ENCODE measurements at places on chromosomes 5 and 9.

- no peak for DNase-seq
Observed at GRCh38 chr5:142508591-142508990, 177.3 kb downstream of the FGF1 start.

- DNase-seq: no peak
Observed at GRCh38 chr9:653421-653820, 188.1 kb upstream of the DMRT1 start.

GRCh38 chr9:82808478-82808877 lies 254.5 kb downstream of the RASEF start:
- DNase-seq: no peak

DNA sequence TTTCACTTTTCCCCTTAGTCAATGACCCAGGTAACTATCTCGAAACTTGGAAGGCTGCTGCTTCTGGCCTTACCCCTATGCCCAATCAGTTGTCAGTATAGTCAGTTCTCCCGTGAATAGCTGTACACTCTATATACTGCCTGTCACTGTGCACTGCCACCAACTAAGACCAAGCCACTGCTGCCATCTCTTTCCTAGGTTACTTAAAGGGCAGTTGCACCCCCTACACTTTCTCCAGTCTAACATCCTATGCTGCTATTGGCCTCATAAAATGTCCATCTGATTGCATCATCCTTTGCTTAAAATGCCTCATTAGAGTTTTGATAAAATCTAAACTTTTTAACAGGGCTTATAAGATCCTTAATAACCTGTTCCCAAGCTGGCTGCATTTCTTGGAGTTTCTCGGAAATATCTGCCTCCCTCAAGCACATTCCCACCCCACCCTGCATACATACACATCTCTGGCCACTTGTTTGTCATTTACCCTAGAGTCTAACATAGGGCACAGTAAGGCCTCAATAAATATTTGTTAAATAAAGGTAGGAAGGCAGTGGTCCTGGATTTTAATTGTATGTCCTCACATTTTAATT lies 32.8 kb upstream of the TNFAIP8 start:
- DNase-seq: no peak

DNA sequence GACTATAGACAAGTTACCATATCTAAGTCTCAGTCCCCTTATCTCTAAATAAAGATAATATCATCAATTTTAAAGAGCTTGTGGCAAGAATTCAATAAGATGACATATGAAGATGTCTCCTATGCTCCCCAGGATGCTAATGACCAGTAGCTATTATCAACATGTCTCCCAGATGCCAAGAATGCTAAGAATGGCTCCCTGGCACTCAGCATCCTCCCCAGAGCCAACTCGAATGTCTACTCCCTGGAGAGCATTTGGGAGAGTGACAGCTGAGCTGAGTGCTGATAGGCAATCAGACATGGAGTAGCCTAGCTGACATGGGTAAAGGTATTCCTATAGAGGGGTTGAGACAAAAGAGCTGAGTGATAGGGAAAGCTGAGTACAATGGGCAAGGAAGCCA lies 15.9 kb downstream of the P4HA2 start:
- DNase-seq: no peak

DNA sequence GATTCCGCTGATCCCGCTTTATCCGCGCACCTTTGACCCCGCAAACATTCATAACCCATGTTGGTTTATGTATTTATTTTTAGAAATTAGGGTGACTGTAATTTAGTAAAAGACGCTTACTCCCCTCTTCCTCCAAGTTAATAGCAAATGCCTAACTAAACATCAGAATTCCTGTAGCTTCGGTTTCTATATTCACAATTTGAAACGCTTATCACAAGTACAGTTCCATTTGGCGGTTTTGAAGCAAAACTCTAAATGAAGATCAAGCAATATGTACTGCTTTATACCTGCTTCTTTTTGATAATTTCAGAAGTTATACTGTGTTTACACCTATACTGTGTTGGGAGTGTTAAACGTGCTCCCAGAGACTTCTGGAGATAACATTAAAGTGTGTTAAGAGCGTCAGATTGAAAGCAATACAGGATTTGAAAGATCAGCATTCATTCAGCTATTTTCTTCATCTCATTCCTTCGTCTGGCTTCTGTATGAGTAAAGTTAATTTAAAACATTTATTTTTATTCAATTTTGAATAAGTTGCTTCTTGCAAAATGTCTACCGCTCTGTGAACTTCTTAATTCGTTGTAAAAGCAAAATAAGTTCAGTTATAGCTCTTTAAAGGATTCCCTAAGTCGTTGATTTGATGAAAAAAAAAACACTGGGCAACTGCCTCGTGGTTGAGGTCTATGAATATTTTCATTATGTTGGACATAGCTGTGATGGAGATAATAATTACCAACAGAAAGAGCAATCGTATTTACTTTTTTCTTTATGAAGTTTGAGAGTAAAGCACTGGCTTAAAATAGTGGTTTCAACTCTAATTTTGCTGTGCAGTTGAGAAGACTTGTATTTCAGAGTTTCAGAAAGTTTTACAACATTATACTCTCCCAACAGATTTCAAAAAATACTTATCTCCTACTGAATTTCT lies 2.5 kb downstream of the PRDM6 start:
- DNase-seq: no peak

DNA sequence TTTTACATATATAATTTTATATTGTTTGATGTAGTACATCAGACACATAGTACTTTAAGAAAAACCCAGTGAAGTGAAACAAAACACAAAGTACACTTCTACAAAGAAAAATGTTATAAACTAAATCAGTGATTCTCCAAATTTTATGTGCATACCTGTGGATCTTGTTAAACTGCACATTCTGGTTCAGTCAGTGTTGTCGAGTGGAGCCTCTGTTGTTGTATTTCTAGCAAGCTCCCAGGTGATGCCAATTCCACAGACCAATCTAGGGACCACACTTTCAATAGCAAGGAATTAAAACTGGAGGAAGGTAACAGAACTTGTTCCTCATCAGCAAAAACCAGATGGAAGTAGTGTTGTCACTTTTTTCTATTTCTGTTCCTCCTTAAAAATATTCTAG lies 183.8 kb upstream of the CD180 start:
- DNase-seq: no peak

DNA sequence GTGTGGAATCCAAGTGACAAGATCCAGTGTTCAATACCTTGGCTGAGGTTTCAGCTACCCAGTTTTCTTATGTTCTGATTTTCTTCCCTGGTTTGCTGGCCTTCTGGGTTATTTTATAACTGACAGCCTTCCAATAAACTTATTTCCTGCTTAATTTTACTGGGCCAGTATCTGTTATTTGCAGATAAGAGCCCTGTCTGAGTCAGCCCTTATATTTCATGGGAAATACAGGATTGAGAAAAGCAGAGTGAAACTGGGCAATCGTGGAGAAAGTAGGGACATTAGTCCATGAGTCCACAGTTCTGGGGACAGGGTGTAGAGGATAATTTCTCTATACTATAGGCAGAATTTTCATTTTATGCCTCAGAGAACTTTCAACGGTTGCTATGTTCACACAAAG lies 32.3 kb downstream of the TMEM167A start:
- DNase-seq: no peak

- no peak for DNase-seq
Observed at GRCh38 chr5:127153031-127153430, 79.7 kb upstream of the C5orf63 start.

GRCh38 chr9:98495530-98495929 lies 213.2 kb downstream of the GABBR2 start:
- no peak for DNase-seq

DNA sequence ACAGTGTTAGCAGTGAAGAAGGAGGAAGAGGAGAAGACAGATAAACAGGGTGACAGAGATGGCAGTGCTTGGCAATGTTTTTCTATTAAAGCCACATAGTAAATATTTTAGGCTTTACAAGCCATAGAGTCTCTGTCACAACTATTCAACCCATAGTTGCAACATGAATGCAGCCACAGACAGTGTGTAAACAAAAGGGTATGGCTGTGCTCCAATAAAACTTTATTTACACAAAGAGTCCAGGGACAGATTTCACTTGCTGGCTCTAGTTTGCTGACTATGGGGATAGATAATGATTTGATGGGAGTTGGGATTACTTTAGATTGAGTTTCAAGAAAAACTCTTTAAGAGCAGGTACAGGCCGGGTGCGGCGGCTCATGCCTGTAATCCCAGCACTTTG lies 224.8 kb upstream of the SEMA6A start:
- DNase-seq: no peak

GRCh38 chr9:127457191-127457878 lies 6.0 kb downstream of the LRSAM1 start:
- no peak for DNase-seq

- DNase-seq: no peak
Observed at GRCh38 chr9:137416563-137417151, 6.3 kb downstream of the EXD3 start.

GRCh38 chr5:458547-459353 lies 15.8 kb downstream of the EXOC3 start:
- no peak for DNase-seq

DNA sequence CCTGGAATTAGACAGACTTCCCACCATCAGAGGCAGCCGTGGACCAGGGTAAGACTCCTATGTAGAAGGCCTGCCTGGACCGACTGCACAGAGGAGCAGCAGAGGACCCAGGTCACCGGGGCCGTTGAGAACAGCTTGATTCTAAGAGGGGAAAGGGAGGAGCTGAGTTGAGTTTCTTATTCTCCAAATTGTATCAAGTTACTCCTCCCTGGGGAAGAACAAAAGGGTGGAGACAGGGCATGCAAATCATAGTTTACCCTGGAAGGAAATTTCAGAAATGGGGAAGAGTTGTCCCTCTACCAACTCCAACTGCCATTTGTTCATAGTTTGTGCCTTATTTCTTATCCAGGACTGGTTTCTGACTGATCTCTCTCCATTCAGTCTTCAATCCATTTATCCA lies 20.9 kb upstream of the SLC31A2 start:
- no peak for DNase-seq

DNA sequence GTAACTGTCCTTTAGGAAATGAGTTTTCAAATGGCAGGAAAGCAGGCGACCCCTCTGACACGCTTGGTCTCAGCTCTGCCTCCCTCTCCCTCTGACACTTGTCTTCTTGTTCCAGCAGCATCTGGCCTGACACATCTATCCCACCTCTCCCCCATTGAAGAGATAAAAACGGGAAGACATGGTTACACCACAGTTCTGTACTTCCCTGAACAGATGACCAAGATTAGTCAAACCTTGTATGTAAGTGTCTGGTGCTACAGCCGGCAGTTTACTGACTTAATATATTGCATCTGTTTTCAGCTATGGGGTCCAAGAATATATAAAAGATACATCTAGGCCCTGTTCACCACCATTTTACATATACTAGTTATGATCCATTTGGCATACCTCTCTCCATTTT lies 29.6 kb upstream of the MLLT3 start:
- no peak for DNase-seq

GRCh38 chr9:14471041-14471440 lies 157.1 kb upstream of the NFIB start:
- DNase-seq: no peak

DNA sequence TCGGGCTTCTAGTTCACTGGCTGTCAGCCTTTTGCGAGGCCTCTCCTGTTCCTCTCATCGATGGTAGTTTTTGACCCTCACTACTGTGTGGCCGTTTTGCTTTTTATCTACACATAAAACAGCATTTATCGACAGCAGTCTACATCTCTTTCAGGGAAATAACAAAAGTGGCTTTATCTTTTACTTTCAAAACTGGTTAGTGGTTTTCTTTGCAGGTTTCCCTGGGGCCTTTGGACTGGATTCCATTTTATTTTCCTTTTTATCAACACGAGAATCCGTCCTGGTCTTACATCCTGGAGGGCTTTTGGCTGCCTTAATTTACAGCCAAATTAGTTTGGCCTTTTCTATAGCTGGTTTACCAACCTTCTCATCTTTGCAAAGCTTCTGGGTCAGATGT lies 793 bp upstream of the PKD2L2 start:
- no peak for DNase-seq

- DNase-seq: peak; percentile 50
Observed at GRCh38 chr9:93893899-93894690, 61.1 kb downstream of the BARX1 start.

DNA sequence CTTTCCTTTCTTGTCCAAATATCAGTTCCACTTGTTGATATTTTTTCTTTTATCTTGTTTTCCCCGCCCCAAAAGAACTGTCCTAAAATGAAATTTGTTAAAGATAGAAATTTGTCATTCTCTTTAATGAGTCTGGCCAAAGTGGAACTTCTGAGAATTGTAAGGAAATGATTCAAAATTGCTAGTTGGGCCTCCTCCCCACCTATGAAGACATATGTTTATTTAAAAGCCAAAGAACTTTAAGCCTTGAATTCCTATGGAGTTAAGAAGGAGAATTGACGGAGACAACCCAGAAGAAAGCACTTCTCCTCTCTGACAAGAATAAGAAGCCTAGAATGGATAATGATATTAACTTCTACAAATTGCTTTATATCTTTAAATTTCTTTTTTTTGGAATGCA lies 59.1 kb upstream of the ALDH1A1 start:
- no peak for DNase-seq

DNA sequence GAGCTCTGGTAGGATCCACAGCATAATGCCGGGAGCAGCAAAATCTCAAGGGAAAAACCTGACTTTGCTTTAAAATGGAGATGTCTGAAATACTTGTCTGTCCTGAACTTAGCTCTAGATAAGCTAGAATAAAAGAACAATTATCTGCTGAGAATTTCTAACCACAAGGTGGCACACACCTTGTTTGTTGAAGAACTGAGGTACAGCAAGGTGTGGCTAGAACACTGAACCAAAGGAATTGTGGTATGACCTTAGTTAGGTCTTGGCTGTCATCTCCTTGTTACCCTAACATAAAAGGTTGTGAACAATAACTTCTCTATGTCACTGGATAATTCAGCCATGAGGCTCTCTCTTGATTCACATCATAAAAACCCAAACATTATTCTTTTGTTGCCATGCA lies 72.3 kb upstream of the ANXA1 start:
- no peak for DNase-seq

- DNase-seq: no peak
Observed at GRCh38 chr5:91963166-91963565, 580.0 kb upstream of the ARRDC3 start.

DNA sequence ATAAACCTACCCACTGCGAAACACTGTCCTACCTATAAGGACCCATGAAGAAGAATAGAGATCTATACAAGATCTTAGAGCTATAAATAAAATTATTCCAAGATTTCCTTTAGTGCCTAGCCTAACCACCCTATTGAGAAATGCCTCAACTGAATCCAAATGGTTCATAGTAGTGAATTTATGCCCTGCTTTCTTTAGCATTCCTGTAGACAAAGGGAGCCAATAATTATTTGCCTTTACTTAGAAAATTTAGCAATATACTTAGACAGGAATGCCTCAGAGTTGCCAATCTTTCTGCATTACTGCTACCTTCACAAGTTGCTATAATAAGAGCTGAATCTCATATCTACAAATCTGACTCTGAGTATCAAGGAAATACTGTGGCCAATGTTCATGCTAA lies 62.6 kb downstream of the PUM3 start:
- no peak for DNase-seq

- DNase-seq: no peak
Observed at GRCh38 chr5:98780390-98780789, 6.9 kb downstream of the RGMB start.

DNA sequence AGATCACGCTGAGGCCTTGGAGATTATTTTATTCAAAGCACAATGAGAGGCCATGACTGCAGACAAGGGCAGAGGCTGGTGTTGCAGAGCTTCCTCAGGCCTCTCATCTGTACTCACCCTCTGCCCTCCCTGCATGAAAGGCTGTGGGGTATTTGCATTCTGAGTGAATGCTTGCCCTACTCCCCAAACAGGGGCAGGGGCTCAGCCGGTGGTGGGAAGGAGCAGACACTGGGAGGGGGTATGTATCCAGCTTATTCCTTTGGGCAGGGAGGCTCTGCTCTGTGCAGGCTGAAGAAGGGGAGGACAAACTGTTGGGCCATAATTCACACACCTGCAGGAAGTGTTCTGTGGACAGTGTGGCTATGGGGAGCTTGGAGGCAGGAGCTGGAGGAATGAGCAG lies 148.4 kb upstream of the PANK3 start:
- no peak for DNase-seq

All from NCI-H1092 (cell line).